Hepatocyte (in vitro differentiated cells): ENCODE measurements at places on chromosomes 12 and 14.

GRCh38 chr12:26318661-26319068 is 123.3 kb downstream of the SSPN start:
- DNase-seq = peak; percentile 61

DNA sequence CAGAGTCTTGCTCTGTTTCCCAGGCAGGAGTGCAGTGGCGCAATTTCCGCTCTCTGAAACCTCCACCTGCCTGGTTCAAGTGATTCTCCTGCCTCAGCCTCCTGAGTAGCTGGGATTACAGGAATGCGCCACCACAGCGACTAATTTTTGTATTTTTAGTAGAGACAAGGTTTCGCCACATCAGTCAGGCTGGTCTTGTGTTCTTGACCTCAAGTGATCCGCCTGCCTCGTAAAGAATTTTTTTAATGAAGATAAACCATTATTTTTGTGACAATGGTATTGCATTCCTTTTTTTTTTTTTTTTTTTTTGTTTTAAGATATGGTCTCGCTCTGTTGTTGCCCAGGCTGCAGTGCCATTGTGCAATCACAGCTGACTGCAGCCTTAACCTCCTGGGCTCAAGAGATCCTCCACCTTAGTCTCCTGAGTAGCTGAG is 25.8 kb downstream of the ACVR1B start:
- DNase-seq = no peak

- no peak for DNase-seq
Observed at GRCh38 chr14:70180718-70181117, 8.0 kb downstream of the SLC8A3 start.

DNA sequence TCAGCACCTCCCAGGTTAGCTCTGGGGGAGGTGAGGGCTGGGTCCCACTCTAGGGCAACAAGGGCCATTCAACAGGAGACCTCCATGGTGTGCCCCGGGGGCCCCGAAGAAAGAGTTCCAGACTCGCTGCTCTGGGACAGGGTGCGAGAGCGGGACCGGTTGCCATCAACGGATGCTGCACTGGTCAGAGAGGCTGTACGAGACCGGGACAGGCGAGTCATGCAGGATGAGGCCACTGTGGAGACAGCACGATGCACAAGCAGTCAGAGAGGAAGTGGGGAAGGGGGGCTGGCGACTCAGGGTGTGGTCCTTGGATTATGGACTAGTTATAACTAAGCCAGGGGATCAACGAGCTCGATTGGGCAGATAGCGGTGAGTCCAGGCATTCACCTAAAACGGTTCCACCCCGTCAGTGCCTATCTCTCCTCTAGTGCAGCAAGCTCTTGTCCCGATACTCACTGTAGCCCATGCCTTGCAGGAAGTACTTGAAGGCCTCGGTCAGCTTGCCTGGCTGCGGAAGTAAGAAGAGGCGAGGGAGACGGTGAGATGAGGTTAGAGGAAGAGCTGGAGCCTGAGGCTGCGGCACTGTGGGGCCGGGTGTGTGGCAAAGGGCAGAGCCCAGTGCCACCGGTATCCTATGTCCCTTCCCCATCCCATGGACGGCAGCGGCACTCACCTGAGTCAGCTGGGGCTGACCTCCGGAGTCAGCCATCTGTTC is 7.2 kb downstream of the NDRG2 start:
- DNase-seq = no peak

DNA sequence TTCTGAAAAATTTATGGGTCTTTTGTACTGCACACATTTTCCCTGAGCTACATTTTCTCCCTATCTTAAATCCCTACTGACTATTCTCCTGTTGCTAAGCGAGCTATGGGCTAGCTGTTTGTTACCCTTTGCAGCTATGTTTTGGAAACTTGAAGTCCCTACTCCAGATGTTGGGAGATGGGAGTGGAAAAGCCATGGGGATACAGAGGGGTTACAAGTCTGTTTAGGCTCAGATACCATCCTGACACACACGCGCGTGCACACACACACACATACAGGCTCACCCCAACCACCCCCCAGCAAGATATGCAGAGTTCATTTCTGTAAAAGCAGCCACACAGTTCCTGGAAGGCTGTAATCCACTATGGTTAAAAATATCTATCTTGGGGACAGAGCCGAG is 15.8 kb downstream of the ATP5MC2 start:
- no peak for DNase-seq

GRCh38 chr14:94332587-94332986 is 9.5 kb upstream of the SERPINA6 start:
- no peak for DNase-seq

DNA sequence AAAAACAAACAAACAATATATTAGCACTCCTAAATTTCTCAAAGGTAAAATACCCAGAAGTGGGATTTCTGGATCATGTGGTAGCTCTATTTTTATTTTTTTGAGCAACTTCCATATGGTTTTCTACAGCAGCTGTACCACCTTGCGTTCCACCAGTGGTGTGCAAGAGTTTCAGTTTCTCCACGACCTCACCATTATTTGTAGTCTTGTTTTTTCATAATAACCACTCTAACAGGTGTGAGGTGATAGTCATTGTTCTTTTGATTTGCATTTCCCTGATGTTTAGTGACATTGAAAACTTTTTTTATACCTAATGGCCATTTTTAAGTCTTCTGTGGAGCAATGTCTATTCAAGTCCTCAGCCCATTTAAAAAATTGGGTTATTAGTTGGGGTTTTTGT is 127.3 kb upstream of the SLC38A2 start:
- no peak for DNase-seq

DNA sequence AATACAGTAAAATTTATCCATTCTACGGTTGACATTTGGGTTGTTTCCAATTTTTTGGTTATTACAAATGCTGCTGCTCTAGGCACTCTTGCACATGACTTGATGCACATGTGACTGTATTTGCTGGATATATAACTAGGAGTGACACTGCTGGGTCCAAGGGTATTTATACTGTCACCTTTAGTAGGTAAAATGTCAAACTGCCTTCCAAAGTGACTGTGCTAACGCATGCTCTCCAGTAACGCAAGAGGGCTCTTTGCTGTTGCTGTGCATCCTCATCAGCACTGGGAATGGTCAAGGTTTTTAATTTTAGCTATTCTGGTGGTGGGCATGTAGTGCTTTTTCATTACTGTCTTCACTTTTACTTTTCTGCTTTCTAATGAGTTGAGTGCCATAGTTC is 62.3 kb downstream of the ACADS start:
- no peak for DNase-seq

DNA sequence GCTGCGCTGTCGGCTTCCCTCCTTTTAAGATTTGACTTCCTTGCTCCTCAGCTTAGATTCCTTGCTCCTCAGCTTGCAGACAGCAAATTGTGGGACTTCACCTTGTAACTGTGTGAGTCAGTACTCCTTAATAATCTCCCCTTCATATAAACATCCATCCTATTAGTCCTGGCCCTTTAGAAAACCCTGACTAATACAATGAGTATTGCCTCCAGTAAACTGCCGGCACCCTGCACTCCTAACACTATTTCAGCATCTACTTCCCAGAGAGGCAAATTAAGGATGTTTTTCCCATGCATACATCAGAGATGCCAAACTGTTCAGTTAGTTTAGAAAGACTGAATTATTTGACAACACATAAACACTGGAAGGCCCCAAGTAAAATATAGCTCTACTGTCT is 611.3 kb upstream of the TMEM132C start:
- DNase-seq = no peak

DNA sequence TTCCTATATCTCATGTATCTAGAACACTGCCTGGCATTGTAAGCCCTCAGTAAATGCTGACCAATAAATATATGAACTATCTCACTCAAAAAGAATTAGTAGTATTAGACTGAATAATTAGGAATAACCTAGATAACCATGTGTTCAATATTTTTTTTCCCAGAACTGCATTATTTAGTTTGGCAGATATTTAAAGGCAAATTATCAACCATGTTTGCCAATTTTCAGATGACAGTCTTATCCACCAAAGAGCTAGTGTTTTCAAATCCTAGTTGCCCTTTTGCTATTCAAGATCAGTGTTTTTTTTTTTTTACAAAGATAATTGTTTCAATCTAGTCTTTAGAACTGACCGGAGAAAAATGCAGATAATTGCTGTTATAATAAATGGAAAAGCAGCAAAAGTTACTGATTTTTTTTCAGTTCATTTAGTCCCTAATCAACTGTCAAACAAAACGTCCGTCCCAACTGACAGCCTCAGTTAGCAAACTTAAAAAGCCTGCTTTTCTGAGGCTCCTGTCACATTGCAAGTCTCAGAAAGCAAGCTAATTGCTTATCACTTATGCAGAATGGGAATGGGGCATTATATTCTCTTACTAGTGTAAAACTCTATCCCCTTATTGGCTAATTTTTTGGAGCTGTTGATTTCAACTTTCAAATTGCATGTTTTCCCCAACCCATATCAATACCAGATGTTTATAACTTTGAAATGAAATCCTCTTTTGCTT is 203.2 kb downstream of the PAWR start:
- DNase-seq = no peak

- DNase-seq = peak; percentile 69
Observed at GRCh38 chr12:6092784-6093722, 31.4 kb downstream of the VWF start.

DNA sequence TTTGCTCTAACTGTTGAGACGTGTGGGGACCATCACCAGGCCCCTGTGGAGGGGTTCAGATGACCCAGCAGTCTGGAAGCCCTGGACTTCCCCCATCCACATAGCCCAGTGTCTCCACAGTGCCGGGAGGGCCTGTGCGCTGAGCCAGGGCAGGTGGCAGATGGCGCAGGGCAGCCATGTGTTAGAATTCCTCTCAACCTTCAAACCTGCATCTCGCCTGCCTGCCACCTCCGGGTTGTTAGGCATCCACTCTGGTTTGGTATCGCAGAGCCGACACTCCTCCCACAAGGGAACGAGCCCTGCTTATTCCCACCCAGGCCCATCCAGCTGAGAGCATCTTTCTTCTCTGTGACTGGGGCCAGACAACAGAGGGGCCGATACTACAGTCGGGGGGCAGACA is 84.5 kb downstream of the ADGRD1 start:
- no peak for DNase-seq

DNA sequence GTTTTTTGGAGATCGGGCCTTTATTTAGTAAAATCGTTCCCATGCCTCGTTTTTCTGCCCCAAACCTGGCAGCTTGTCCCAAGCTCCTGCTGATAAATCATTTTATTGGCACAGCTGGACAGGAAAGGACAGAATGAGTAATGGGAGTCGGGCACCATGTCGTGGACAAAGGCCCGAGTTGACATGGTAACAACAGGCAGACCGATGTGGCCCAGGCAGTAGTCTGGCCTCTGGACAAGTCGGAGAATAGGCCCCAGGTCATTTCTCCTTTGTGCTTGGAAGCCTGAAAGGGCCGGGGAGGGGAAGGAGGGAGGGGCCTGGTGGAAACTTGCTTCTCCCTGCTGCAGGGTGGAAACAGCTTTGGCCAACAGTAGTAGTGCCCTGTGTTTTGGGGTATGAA is 234.9 kb downstream of the SUDS3 start:
- DNase-seq = no peak

DNA sequence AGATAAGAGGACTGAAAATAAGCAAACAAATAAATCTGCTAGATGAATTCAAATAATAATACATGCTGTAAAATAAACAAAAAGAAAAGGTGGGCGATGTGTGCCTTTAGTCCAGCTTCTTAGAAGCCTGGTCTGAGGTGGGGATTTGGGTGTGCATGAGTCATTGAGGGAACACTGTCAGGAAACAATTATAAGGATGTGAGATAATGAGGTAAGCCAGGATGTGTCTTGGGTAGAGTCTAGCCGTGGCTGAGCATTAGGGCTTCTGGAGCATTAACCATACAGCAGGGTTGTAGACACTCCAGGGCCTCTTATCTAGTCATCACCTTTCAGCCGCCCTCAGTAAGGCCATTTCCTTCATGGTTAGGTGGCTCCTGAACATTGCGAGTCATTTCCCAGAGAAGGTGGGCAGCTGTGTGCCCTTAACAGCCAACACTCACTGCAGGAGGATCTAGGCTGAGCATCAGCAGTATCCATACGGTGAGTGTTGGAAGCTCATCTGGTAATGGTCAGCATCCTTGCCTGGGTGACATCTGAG is 405.6 kb downstream of the GLT1D1 start:
- DNase-seq = no peak

GRCh38 chr12:131733874-131734273 is 23.0 kb downstream of the SFSWAP start:
- no peak for DNase-seq

DNA sequence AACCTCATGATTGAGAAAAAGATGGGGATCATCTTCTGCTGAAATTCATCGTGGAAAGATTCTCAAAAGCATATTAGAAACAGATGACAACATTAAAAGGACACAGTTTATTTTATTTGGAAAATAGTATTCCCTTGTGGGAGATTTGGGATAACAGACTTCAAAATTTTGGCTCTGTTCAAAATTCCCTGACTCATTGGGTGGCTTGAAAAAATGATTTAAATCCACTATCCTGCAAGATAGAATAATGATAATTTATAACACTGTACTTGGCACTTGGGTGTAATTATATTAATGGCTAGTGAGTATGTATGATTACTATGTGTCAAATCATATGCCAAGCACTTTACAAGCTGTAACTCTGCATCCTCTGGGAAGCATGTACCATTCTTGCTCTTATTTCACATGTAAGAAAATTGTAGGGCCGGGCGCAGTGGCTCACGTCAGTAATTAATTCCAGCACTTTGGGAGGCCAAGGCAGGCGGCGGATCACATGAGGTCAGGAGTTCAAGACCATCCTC is 128.8 kb downstream of the LMNTD1 start:
- no peak for DNase-seq
